ENCODE measurements at places on chromosomes 2 and 18. TPM values are rescaled to one million over a fixed set of nuclear protein-coding genes. Genes with fewer than 3 reads are reported as not detected.

Gene APCDD1
- total RNA-seq: not detected

Gene SAG
- total RNA-seq: 0.02 TPM

Gene CROCC2
- total RNA-seq: not detected

Gene HOXD11
- total RNA-seq: not detected

Gene ANKRD29
- not detected for total RNA-seq

Gene MAB21L4
- not detected for total RNA-seq

Gene ANKRD62
- total RNA-seq: not detected

All from activated T-cell treated with anti-CD3 and anti-CD28 coated beads, Interleukin-2, amount 50 U/mL, for 72 hours (primary cell).